SW 1271 (cell line): ENCODE measurements at places on chromosomes 1 and 21.
A peak's percentile ranks its signal among the peaks of the same experiment; 100 is the strongest.

GRCh38 chr1:198647055-198647454, 8.2 kb downstream of the PTPRC start:
- no peak for DNase-seq

GRCh38 chr1:10540277-10541005, 65.7 kb downstream of the PEX14 start:
- no peak for DNase-seq

DNA sequence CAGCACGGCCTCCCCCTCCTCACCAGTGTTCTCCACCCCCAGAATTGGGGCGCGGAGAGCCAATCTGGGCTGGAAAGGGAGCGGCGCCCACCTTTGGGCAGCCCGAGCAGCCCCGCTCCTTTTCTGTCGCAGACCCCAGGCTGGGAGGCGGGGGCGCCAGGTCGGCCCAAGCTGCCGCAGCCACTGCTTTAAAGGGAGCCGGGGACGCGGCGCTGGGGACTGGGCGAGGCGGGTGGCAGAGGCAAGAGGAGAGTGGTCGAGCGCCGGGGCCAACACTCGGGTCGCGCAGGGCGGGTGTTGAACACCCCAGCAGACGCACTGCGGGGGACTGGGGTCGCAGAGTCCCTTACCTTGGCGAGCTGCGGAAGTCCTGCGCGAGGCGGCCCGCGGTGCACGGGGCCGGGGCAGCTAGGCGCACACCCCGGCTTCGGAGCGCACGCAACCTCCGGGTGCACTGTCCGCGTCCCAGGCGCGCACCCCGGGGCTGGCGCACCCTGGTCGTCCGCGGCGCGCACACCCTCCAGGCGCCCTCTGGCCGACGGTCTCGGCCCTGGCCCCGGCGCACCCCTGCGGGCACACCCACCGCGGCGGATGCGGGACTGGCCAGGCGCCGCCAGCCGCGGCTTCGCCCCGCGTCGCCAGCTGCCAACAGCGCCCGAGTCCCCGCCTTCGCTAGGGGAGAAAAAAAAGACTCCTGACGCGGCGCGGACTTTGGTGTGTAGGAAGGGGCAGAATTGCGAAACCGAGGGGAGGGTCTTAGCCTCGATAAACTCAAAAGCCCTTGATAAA, at the start of gene KANK4:
Gene KANK4, minus strand, starts transcription at position 679 of the 789 bp plus-strand sequence. CDS start 37,870 bp downstream, outside the sequence.
- no peak for DNase-seq

DNA sequence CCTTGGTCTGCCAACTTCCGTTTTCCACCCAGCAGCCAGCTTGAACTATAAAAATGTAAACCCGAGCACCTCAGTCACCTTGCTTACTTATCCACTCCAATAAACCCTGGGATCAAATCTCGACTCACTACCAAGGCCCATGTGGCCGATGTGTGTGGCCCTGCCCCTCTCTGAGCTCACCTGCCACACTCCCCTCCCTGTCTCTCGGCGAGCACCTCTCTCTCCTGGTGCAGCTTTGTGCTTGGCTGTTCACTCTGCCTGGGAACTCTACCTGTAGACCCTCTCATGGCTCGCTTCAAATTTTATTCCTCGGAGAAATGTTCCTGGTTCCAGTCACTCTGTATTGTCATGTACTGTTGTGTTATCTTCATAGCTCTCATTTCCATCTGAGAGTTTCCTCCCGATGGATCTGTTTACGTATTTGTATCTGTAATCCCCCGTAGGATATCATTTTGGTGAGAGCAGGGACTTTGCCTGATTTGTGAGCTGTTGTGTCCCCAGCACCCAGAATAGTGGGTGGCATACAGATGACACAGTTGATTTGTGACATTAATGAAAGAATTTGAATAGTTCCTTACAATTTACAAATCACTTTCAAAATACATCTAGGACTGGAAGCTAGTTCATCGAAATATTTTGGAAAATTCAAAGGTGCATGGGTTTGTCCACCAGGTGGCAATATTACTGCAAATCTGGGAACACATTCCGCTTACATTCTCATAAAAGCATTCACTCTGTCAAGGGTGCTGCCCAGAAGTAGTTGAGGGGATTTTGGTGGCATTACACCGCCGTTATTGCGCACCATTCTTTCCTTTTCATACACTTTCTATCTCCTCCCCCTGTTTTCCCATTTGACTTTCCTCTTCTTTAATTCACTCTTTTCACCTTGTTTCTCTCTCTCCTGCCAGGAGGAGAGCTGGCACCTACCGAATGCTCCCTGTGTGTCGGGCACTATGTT, 95.3 kb downstream of the ABCA4 start:
- peak; percentile 25 for DNase-seq
